ENCODE measurements at places on chromosomes 7 and 10.

DNA sequence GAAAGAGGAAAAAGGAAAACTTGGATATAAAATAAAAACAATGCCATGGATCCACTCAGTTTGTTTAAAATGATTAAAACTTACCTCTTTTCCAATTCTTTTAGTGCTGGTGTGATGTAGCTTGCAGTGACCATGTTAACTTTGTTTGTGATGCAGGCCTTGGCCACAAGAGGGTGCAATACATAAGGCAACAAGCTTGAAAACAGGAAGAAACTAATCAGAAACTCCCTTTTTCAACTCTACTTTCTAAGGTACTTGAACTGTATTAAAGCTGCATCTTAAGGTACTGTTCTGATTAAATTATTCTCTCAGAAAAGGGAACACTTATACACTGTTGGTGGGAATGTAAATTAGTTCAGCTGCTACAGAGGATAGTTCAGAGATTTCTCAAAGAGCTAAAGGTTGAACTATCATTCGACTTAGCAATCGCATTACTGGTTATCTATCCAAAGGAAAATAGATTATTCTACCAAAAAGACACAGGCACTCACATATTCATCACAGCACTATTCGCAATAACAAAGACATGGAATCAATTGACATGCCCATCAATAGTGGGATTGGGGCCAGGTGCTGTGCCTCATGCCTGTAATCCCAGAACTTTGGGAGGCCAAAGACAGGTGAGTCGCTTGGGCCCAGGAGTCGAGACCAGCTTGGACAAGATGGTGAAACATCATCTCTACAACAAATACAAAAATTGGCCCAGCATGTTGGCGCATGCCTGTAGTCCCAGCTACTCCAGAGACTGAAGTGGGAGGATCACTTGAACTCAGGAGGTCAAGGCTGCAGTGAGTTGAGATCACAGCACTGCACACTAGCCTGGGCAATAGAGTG is 50.9 kb downstream of the AASS start:
- DNase-seq: peak; percentile 61

DNA sequence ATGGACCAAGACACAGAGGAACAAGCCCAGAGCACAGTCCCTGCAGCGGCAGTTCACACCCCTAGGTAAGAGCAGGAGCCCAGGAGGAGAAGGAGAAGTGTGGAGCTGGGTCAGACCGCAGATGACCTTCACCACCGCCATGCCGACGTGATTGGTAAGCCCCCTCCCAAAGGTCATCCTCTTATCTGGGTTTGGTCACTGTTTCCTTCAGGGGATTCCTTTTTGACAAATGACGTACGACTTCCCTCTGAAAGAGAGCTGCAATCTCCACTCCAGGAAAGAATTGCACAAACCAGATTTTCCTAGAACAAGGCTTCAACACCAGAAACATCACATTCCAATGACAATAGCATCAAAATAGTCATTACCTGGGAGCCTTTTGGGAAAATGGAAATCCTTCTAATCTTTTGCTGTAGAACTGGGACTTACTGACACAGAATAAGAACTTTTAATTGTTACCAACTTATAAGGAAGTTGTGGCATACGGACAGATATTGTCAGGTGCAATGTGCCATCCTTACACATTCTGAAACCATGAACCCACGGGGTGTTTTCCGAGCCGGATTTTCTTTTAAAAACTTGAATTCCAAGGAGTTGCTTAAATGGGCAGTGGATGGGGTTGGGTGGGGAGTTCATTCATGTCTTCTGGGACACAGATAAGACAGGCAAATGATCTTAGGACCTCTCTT is 20.8 kb upstream of the ADAM12 start:
- no peak for DNase-seq

DNA sequence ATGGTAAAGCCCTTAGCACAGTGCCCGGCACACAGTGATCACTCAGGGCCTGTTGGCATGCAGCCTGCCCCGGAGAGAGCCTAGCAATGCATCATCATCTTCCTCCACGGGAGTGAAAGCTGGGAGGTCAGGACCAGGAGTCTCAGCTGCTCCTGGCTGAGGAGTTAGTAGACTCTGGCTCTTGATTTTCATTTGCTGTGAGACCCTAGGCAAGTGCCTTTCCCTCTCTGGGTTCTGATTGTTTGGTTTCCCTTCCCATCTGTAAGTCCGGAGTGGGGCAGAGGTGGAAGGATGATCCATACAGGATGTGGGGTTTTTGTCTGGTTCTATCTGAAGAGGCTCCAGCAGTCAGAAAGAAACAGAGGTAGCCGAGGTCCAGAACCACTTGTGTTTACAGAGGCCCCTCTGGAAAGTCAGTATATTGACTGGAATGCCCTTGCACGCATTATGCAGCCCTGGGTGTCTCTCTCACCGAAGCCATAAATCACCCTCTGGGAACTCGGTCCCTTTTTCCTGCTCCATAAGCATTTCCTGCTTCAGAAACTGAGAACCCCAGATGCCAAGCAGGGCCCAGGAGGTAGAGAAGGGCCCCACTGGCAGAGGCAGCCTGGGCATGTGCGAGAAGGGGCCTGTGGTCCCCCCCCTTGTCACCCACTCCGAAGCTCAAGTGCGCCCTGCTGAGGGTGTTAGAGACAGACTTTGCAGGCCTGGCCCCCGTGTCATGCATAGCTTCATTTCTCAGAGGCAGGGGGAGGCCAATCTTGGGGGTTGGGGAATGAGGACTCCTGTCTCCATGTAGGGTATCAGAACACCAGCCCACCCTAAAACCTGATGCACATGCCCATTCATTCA is 8.5 kb downstream of the UNC5B start:
- DNase-seq: peak; percentile 8

DNA sequence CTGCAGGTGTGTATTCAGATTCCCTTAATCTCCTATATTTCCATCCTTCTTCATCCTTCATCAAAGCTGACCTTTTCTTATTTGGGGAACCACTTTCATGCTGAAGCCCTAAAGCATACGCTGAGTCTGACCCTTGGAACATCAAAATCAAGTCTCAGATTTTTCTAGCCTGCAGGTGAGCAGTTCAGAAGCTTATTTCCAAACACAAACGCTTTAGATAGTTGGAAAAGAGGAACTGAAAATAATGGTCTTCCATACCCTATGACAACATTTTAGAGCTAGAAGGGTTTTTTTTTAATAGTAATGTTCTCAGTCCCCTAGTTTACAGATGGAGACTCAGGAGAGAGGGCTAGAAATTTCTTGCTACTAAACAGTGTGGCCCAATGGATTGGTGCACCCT is 1.6 kb upstream of the AGK start:
- no peak for DNase-seq

DNA sequence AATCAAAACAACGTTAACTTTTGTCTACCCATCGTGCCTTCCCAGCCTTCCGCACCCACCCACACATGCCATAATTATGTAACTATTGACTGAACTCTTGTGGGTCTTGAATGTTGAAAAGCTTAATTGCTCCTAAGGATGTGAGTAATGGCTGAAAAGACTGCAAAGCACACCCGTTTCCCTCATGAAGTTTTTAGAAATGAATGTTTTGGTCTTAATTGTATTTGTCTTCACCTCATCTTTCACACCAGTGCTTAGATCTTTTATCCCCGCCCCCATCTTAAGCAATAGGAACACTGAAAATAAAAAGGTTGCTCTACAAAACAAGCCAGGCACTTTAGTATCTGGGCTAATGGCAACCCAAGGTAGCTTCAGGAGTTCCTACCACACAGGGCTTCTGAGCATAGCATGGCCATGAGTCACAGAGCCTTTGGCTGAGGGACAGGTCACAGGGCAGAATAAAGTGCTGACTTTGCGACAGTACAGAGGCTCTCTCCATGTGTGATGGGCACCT is 690.5 kb downstream of the PARD3 start:
- DNase-seq: no peak

GRCh38 chr7:30479202-30480120 is 877 bp upstream of the NOD1 start:
- no peak for DNase-seq

DNA sequence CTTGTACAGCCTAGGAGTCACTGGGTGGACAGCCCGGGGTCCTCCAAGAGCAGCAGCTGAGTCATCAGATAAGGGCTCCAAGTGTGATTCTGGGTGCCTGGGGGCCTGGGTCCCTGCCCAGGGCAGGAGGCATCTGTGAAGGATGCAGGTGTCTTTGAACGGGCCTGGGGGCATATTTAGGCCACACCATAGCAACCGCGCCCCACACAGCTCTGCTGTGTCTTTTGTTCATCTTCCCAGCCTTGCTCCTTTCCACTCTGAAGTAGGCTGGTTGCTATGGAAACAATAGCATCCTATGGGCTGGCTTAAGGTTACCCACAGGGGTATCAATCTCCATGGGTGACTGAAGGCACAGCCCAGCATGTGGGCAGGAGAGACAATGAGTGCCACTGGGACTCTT is 324.7 kb downstream of the TCERG1L start:
- no peak for DNase-seq

GRCh38 chr7:151095123-151095797 is 9.0 kb downstream of the AGAP3 start:
- DNase-seq: no peak

DNA sequence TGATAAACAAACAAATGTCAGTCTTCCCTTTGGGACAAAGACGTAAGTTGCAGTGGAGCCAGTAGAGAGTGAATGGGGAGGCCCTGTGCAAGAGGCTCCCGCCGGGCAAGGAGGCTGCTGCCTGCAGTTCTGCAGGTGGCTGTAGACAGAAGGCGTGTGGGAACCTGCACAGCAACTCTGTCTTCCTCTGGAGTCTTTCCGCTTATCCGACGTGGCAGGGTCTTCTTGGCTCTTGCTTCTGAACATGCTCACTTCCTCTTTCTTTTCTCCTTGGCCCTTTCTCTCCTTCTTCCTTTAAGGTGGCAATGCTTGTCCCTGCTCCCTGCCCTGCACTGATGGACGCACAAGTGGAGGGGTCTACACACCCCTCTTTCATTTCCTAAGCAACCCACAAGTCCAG is 122.5 kb downstream of the HIPK2 start:
- DNase-seq: no peak

- no peak for DNase-seq
Observed at GRCh38 chr10:127526161-127526560, 22.9 kb upstream of the NPS start.

GRCh38 chr10:54011117-54011516 is 789.9 kb downstream of the PCDH15 start:
- DNase-seq: no peak

DNA sequence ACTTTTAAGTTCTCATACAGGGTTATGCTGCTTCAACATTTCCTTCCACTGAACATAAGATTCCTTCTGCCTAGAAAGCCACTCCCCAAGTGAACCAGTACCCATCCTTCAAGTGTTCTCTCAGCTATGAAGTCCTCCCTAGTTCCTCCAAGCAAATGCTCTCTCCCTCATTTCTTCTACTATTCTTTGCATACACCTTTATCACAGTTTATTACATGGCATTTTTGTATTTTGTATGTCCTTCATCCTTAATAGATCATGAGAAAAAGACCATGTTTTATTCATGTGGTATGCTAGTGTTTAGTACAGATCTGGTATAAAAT is 1.9 kb downstream of the SYPL1 start:
- DNase-seq: no peak
